ENCODE measurements at places on chromosomes 11 and 22. TPM values are rescaled to one million over a fixed set of nuclear protein-coding genes. Genes with fewer than 3 reads are reported as not detected.
A peak's percentile ranks its signal among the peaks of the same experiment; 100 is the strongest.

GRCh38 chr22:29330753-29331152, 15.3 kb upstream of the RASL10A start:
- peak; percentile 16 for DNase-seq

- no peak for DNase-seq
Measured at GRCh38 chr11:85540635-85541205, 86.4 kb downstream of the DLG2 start.

DNA sequence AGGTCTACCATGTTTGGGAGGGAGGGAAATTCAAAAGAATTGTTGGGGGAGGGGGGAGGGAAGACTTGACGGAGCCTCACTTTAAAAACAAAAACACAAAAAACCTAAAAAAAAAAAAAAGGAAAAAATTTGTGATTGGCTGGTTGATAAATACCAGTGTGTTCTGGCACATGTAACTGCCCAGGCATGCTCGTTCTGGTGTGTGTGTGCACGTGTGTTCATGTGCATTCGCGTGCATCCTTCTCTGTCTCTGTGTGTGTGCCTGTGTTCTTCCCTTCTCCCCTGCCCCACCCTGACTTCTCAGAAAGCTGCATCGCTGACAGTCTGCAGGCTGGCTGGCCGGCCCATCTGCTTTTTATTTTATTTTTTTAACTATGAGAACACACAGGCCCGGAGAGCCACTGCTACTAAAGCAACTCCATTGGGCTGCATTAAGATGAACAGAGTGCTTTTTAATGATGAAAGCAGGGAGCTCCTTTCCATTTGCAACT, 22.6 kb upstream of the ADSL start:
- DNase-seq = no peak

GRCh38 chr11:2523821-2524391, 79.1 kb downstream of the KCNQ1 start:
- no peak for DNase-seq

- no peak for DNase-seq
Measured at GRCh38 chr11:93487032-93487483, 56.1 kb downstream of the SMCO4 start.

GRCh38 chr11:15730995-15731385, 616.3 kb downstream of the INSC start:
- DNase-seq = peak; percentile 11

The CALCB gene
- 11.5 TPM for total RNA-seq

The LDHAL6A gene
- total RNA-seq = not detected

The OR8D1 gene
- not detected for total RNA-seq

The AAMDC gene
- 25.9 TPM for total RNA-seq

The CARNS1 gene
- total RNA-seq = 2.6 TPM

Data from body of pancreas (tissue), 4 donors.